HCT116 (cell line): ENCODE measurements at places on chromosomes 6 and 20. TPM values are rescaled to one million over a fixed set of nuclear protein-coding genes. Genes with fewer than 3 reads are reported as not detected.

DNA sequence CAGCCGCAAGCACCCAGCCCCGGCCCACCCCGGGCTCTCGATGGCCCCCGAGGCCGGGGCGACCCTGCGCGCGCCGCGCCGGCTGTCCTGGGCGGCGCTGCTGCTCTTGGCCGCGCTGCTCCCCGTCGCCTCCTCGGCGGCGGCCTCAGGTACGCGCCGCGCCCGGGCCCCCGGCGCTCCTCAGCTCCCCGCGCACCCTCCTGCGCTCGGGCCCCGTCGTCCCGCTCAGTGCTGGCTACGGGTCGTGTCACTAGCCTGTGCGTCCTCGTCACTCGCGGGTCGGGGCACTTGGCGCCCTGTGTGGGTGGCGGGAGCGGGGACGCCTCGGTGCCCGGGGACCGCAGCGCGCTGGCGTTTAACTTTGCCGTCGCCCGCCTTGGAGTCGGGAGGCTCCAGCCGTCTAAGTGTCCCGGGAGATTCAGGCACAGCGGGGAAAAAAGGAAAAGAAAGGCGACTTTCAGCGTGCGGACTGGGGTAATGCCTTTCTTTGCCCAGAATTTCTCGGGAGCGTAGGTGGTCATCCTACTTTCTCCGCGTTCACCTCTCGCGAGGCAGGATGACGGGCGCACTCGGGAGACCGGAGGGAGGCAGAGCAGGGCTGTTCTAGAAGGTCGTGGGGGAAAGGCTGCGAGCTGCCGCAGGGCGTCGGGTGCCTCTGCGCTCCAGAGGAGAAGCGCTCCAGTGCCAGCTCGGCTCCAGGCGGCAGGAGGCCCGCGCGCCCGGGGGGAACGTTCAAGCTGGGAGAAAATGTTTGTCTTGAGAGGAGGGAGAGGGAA is 545 bp downstream of the FNDC1 start:
- DNase-seq = no peak

GRCh38 chr6:84489598-84489997 is 262.2 kb upstream of the CEP162 start:
- no peak for DNase-seq

DNA sequence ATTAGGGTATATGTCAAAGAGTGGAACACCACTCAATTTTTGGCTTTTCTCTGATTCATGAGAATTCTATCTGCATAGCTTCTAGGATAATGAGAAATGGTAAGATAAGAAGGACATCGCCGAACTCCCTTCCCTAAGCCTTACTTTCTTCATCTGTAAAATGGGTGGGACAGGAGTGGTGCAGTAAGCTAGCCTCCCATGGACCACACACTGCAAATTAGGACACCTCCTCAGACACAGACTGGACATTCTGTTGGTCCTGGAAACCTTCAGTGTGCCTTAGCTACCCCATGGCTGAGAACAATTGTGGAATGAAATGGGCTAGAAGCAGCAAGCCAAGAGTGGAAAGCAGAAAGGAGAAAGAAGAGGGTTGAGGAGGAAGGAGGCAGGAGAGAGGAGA is 89.6 kb downstream of the BMP7 start:
- no peak for DNase-seq

Gene MUC22
- not detected for total RNA-seq

DNA sequence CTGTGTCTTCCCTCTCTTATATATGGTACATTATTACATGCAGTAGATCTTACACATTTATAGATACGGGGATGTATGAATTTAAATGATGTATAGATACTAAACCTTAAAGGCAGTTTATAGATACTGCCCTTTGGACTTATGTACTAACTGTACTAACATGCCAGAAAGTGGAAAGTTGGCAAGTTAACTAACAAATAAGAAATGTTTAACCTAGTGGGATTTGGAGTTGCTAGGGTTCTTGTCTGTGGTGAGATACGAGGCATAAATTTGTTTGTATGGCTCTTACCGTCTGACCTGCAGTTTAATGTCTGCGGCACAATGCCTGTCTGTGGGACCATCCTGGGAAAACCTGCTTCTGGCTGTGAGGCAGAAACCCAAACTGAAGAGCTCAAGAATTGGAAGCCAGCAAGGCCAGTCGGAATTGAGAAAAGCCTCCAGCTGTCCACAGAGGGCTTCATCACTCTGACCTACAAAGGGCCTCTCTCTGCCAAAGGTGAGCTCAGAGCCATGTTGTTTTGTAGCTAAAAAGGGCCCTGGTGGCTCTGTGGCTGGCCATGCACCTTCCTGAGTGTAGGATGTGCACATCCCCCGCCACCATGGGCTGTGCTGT is 62.9 kb upstream of the SLC22A1 start:
- no peak for DNase-seq

GRCh38 chr6:150692604-150693003 is 92.9 kb downstream of the PLEKHG1 start:
- DNase-seq = no peak

DNA sequence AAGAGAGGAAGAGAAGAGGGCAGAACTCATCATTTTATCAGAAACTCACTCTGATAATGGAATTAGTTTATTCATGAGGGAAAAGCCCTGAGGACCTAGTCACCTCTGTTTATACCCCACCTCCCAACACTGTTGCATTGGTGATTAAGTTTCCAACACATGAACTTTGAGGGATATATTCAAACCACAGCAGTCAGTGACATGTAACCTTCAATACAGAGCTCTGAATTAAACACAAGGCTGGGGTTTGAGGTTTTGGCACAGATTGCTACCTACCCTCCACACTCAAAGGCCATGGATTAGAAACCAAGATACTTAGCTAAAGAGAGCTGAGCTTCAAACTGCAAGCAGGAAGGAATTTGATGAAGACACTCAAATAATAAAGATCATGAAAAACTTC is 48.5 kb upstream of the MOCS1 start:
- DNase-seq = no peak

GRCh38 chr20:23634985-23635767 is 2.6 kb downstream of the CST3 start:
- no peak for DNase-seq

Gene ZC2HC1B
- total RNA-seq = not detected

DNA sequence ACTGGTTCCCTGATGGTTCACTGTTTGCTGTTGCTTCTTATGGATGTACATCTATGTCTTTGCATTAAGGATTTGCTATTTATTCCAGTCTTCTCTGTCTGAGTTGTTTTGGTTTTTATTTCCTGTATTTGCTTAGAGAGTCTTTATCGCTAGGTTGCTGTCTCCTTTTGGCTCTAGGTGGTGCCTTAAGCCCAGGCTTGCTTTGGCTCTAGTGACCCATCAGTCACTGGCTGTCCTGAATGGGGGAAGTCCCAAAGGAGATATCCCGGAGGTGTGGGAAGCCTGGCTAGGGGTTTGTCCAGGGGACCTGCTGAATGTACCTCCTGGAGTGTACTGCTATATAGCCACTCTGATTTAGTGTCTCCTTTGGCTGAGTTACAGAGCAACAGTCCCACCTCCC is 53.4 kb downstream of the MCHR2 start:
- DNase-seq = no peak

DNA sequence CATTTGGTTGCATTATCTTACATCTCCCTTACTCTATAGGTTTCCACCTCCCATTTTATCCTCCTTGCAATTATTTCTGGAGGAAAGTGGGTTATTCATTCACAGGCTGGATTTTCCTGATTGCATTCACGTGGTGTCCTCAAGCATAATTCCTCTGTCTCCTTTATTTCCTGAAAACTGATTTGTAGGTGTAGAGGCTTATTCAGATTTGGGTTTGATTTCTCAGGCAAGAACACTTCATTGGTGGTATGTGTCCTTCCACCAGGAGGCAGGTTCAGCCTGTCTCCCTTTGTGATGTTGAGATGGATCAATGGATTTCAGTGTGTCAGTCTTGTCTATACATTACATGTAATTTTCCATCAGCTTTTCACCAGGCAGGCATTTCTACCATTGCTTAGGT is 17.3 kb downstream of the DNPH1 start:
- DNase-seq = no peak

- DNase-seq = no peak
These were observed 568.4 kb downstream of the NKAIN2 start for GRCh38 chr6:124371974-124372475.

DNA sequence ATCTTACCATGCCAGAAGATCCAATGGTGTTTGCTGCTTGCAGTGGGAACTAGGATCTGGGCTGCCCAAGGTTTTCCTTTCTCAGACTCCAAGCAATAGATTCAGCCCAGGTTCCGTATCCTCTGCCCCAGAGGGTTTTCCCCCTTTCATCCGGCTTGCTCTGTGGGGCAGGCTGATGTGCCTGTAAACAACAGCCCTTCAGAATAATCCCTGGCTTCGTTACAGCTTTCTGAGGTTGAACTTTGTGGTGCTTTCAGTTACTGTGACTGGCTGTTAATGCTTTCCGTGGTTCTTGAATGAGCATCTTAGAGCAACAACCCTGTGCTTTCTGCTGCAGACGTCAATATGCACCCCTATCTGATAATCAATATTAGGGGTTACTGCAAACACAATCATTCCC is 400.4 kb downstream of the BTBD3 start:
- no peak for DNase-seq

Gene DNAH8
- not detected for total RNA-seq

DNA sequence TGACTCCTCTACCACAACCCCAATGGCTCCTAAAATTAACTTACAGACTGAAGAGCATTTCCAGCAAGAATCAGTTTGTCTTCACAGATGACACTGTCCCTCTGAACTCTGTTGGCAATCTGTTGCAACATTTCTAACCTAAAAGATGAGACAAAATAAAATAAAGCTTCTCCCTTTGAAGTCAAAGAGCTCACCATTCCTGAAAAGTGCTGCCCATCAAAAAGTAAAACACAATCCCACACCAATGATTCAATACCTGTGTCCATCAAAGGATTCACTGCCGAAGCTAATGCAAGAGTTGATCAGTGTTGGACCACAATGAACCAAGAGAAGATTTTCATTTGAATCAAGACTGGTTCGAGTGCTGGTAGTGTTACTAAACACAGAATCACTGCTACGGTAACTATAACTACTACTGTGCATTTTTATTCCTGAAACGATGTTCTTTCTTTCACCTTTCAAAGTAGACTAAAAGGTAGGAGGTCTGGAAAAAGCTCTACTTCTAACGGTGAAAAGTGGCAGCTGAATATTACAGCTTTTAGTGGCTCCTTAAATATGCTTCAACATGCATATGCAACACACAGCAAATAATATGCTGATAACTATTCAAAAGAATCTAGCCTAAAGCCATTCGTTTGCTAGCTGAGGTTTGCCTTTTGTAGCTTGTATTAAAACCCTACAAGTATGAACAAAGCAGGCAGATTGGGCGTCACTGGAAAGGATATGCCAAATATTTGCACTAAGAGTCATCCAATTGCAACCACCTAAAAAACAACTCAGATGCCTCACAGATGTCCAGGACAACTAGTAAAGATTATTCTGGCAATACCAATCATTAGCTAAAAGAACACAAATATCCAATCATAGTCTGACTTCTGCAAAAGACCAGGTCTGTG is at the start of gene DST:
Gene DST, minus strand, starts transcription at position 524 of the 896 bp plus-strand sequence.
- no peak for DNase-seq

DNA sequence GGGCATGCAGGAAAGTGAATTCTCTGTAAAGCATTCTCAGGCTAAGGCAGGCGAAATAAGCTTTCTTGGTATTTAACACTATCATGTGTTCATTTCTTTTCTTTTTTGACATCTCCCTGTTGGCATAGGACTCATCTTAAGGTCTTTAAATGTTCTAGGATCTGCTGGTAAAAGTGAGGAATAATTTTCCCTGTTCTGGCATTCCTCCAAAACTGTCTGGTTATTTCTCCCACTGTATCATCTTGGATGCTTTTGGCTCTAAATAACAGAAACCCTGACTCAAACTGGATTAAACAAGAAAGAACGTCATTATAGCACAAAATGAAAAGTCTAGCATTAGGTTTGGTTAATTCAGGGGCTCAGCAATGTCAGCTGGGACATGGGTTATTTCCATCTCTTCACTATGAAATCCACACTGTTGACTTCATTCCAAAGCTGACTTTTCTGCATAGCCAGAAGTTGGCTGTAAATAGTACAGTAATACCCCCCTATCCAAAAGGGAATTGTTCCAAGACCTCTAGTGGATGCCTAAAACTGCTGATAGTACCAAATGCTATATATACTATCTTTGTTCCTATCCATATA is 37.9 kb upstream of the SNAP25 start:
- no peak for DNase-seq

DNA sequence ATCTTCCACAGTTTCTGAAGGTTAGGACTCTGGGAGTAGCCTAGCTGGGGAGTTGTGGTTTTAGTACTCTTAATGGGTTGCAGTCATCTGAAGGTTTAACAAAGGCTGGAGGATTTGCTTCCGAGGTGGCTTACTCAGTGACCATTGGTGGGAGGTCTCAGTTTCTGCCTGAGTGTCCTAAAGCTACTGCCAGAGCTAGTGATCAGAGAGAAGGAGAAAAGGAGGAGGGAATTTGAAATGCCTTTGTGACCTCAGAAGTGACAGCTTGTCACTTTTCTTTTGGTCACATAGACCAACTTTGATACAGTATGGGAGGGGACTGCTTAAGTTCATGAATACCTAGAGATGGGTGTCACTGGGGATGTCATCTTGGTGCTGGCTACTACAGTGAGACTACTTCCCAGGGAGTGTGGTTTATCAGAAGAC is 41.3 kb downstream of the NCOA3 start:
- no peak for DNase-seq

DNA sequence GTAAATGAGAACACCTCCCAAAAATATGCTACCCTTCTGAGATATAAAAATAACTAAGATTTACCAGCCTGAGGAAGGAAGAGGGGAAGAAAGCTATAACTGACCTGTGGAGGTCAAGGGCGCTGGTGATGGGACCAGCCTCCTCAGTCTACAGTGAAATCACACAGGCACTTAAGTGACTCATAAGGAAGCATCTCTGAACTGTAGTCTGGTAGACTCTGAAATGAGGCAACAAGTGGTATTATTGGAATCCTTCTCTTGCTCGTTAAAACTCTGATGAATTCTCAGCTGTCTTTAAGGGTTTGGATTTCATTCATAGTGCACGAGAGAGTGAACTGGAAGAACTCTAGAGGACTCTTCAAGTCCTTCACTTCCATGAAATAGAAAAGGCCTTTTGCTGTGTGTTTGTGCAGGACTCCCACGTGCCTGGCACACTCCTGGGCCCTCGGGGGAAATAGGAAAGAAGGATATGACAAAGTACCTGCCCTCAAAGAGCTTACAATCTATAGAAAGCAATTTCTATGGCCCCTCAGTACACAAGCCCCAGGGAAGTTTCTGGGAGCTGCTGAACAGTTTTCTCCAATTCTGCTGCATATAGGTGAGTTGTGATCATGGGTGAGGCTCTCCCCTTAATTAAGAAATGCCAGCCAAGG is 231.8 kb upstream of the RREB1 start:
- peak; percentile 66 for DNase-seq

DNA sequence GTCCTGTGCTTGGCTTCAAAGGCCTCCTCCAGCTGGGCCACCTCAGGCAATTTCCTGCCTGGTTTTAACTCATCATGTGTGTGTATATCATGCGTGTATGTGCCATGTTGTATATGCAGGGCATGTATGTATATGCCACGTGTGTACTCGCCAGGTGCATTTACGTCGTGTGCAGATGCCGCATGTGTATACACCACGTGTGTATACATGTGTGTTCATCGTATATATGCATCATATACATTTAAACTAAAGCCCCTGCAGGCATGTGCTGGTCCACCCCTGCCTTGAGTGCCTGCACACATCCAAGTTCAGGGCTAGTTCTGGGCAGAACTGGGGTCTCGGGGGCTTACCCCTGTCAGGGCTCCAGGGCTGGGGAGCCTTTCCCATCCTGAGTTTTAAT is 54.0 kb upstream of the SMOC2 start:
- no peak for DNase-seq

GRCh38 chr6:37930288-37930971 is 110.9 kb downstream of the ZFAND3 start:
- DNase-seq = no peak
